Stimulated activated CD8-positive, alpha-beta memory T cell treated with anti-CD3 and anti-CD28 coated beads, Interleukin-4, amount 100 ng/mL, for 48 hours (primary cell): ENCODE measurements at places on chromosomes 13 and 19.

- DNase-seq, result no peak
Observed at GRCh38 chr13:23751195-23751594, 138.0 kb downstream of the MIPEP start.

DNA sequence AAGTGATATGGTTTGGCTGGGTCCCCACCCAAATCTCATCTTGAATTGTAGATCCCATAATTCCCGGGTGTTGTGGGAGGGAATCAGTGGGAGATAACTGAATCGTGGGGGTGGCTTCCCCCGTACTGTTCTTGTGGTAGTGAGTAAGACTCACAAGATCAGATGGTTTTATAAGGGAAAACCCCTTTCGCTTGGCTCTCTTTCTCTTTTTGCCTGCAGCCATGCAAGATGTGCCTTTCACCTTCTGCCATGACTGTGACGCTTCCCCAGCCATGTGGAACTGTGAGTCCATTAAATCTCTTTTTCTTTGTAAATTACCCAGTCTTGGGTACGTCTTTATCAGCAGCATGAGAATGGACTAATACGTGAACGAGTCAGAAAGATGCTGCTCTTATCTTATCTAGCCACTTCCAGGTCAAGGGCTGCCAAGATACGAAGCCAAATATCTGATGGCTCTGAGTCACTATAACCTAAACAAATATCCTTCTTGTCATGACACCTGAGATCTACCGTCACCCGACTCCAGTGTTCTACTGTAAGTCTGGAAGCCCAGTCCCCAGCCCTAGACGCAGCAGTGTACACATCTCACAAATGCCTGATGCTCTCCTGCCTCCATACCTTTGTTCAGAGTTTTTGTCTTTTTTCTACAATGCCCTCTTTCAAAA, 45.9 kb downstream of the SLC15A1 start:
- DNase-seq, result no peak

- DNase-seq, result no peak
Observed at GRCh38 chr19:1066251-1066747, 668 bp upstream of the ARHGAP45 start.

GRCh38 chr13:20353973-20354372, 121.9 kb upstream of the GJB6 start:
- DNase-seq, result no peak

DNA sequence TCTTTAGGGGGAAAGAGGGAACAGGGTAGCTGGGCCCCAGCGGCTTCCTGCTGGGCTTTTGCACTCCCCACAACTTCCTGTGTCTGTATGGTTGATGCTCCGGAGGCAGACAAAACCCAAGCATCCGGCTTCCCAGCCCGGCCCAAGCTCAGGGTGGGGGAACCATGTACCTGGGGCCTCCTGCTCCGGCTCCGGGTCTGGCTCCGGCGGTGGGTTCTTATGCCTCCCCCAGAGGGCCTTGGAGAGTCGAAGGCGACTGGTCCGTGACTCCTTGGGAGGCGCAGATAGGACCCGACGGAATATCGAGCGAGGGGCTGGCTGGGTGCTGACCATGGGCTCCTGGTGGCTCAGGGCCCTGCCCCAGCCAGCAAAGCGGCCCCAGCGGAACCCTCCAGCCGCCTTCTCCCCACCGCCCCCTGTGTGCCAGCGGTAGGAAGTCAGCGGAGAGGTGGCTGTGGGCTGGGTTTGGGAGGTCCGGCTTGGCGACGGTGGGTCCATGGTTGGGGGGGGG, 428 bp downstream of the RASAL3 start:
- peak; percentile 82 for DNase-seq

DNA sequence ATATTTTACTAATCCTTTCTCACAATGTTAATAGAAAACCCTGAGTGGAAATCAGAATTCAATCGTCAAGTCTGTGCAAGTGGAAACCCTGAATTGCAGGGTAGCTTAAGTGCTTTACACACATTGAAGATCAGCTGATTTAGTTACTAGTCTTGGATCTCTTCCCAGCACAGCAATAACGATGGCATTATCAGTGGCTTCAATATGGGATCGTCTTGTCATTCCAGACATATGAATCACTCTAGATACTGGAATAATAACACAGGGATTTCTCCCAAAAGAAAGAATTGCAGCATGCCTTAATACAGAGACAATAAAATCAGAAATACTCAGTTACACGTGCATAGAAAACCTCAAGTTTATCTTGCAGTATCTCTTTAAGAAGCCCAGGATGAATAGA, 12.6 kb upstream of the METTL21C start:
- no peak for DNase-seq

DNA sequence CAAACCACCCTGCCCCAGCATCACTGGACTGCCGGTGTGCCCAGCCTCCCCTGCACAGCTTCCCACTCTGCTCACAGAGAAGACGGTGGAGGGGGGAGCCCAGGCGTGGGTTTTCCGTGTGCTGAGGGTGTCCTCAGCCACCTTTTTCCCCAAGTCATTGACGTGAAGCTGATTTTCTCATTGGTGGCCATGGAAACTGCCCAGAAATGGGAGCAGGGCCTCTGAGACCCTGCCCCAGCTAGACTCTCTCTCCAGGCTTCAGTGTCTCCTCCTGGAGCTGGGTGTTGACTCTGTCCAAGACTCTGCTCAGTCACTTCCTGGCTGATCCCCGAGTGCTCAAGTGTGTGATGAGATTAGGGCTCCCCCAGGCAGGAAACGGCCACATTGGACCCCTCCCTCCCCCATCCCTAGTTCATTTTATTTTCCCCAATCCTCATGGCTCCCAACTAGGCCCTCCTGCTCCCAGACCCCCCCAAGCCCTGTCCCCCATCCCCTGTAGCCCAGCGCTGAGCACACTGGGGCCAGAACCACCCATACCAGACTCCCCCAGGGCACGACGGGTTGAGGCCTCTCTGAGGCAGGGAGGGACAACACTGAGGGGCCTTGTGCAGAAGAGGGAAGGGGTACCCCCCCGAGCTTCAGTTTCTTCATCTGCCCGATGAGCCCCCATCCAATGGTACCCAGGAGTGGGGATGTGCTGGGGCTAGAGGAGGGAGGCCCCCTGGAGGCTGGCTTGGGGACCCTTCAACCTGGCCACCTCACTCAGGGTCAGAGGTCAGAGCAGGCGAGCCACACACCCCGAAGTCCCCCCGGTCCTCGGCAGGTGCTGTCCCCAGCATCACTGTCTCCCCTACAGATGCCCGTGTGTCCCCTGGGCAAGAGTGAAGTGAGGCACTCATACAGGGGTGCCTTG, 1.2 kb upstream of the F2RL3 start:
- DNase-seq, result no peak
